Substantia nigra (tissue), 51 donors: ENCODE measurements at places on chromosomes 7 and 10.

DNA sequence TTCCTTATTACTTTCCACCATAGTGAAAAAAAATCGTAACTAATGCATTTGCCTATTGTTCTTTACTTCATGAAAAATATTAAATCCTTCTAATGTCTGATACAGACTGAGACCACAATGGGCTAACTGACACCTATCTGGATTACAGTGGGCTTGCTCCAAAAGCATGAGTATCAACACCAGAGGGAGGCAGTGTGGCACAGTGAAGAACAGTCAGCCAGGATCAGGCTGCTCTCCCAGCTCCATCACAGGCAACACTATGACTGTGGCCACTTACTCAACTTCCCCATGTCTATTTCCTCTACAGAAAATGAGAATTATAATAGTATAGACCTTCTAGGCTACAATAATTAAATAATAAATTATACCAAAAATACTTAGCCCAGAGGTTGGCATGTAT is 97.2 kb downstream of the SLC25A13 start:
- DNase-seq, result no peak

- no peak for DNase-seq
Observed at GRCh38 chr10:67308912-67309311, 383.1 kb downstream of the LRRTM3 start.

DNA sequence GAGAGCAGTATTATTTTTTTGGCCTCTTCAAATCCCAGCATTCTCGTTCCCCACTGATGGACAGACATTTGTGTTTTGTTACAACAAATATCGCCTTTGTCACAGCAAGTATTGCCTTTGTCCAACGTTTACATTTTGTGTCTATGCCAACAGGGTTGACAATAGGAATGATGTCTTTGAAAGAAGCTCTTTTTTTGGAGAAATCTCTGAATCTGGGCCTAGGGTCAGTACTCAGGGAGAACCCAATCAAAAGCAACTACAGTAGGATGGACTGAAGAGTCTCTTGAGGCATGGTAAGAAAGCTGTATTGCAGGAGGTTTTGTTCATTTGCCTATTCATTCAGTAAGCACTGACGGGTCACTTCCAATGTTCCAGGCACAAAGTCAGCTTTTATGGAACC is 57.7 kb upstream of the KLF14 start:
- peak; percentile 3 for DNase-seq

DNA sequence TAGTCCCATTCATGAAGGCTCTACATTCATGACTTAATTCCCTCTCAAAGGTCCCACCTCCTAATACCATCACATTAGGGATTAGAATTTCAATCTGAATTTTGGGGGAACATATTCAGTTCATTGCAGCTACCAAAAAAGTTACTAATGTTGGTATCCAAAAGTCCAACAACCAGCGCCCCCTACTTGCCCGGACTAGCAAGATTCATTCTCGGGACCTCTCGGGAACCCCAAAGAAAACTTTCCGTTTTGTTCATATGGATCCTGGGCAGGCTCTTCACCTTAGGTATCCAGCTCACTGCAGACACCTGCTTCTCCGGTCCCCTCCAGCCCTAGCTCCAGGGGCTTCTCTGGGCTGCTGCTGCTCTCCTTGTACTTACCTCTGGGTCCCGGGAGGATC is 8.9 kb upstream of the GRK5 start:
- no peak for DNase-seq

DNA sequence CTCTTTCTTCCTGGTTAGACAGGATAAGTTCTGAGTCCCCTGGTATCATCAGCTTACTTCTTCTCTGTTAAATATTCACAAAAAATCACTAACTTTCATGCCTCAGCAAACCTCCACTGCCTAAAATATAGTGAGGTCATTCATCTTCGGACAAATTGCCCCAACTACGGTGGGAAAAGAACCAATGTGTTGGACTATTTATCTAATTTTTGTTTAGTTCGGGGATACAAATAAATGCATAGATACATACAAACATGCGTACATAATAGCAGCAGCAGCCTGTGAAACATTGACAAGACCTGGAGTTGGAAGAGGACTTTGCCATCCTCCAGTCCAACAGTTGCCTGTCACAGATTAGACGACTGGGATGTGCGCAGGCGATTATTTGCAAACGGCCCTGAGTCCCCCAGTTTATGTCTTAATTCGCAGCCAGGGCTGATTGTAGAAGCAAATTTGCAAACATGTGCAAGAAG is 51.5 kb downstream of the EGFR start:
- no peak for DNase-seq

- DNase-seq, result no peak
Observed at GRCh38 chr7:3310884-3311283, 9.8 kb downstream of the SDK1 start.
